ENCODE measurements at places on chromosomes 5 and 9.

GRCh38 chr5:154273028-154273617, 82.6 kb downstream of the GALNT10 start:
- DNase-seq: no peak

GRCh38 chr5:12284604-12285003, 380.4 kb upstream of the CTNND2 start:
- no peak for DNase-seq

GRCh38 chr5:123454259-123454911, 31.2 kb upstream of the CEP120 start:
- DNase-seq: no peak

GRCh38 chr5:128038643-128039042, 44.9 kb upstream of the SLC12A2 start:
- DNase-seq: peak; percentile 71

DNA sequence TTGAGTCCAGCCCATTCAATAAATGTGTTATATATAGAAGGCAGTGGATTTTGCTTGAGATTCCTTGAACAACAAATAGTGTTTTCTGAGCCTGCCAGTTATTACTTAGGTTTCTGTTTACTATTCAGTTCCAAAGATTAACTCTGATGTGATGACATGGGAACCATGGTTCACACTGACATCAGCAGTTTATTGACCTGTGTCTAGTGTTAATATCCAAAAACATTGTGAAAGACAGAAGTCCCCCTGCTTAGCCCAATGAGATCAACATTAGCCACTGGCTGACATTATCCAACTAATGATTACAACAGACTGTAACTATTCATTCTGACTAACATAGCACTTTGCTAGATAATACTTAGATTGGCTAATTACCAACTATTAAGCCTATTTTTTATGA, 14.9 kb downstream of the APBA1 start:
- no peak for DNase-seq

- DNase-seq: no peak
Measured at GRCh38 chr5:83608122-83608521, 112.5 kb downstream of the HAPLN1 start.

DNA sequence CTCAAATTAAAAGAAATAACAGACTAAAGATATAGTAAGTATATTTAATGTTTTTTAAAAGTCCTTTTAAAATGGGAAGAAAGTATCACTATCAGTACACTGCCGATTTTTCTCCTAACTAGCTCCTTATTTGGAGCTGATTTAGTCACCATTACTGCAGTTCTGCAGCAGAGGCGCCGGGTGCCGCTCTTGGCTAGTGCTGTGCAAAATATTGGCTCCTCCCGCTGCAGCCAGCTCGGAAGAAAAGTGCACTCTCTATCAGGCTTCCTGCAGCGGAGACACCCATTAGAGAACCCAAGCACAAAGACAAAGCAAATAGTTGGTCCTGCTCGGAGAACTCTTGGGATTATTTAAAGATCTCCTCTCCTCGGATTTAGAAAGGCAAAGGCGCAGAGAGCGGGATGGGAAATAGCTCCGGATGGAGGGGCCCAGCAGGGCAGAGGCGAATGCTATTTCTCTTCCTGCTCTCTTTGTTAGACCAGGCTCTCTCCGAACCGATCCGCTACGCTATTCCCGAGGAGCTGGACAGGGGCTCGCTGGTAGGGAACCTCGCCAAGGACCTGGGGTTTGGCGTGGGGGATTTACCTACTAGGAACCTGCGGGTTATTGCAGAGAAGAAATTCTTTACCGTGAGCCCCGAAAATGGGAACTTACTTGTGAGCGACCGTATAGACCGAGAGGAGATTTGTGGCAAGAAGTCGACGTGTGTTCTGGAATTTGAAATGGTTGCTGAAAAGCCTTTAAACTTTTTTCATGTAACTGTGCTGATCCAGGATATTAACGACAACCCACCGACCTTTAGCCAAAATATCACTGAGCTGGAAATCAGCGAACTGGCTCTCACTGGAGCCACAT, at the start of gene PCDHGB3:
Gene PCDHGB3, plus strand, starts transcription at position 249 of the 855 bp plus-strand sequence. Its CDS starts 153 bp downstream, at position 402.
- DNase-seq: no peak

GRCh38 chr5:6734781-6735180, 21.5 kb downstream of the TENT4A start:
- no peak for DNase-seq

GRCh38 chr5:106545325-106545724, 1125.4 kb downstream of the EFNA5 start:
- DNase-seq: no peak

- no peak for DNase-seq
Measured at GRCh38 chr9:34458959-34459340, 345 bp downstream of the DNAI1 start.

GRCh38 chr5:103410172-103410571, 151.6 kb downstream of the MACIR start:
- no peak for DNase-seq

DNA sequence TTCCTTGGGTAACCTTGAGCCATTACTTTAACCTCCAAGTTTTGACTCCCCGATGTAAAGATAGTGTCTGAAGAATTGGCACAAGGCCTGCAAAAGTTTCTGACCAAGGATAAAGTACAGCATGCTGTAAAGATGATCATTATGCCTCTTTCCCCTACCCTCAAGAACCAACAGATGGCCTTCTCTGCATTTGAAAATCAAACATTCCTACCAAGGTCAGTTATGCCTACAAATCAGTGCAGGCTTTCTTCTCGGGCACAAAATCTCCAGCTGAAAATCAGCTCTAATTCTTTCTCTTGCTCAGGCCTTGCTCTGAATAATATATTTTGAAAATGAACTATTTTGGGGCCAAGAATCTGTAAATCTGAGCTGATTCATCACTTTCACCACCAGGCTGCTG, 59.7 kb downstream of the PPP2R2B start:
- DNase-seq: no peak

Measured in non-pigmented ciliary epithelial cell (primary cell).